ENCODE measurements at places on chromosomes 16 and 17.

DNA sequence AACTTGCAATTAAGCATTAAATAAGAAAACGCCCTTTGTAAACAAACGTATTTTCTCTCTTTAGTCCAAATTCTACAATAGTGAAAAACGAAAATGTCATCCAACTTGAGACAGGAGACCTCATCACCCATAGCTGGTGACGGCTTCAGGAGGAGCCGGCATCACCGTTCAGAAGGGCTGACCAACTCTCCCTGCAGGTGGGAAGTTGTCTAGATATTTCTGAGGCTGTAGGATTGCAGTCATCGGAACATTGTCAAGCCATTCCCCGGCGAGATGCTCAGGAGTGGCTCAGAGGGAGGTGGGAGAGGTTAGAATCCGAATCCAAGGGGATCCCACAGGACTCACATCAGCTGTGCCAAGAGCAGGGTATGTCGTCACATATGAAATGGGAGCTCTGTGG lies 76.7 kb downstream of the RBFOX3 start:
- DNase-seq, result no peak

DNA sequence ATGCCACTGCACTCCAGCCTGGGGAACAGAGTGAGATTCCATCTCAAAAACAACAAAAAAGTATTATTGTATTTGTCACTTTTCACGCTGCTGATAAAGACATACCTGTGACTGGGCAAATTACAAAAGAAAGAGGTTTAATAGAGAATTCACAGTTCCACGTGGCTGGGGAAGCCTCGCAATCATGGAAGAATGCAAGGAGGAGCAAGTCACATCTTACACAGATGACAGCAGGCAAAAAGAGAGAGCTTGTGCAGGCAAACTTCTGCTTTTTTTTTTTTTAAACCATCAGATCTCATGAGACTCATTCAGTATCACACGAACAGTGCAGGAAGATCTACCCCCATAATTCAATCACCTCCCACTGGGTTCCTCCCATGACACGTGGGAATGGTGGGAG lies 41.5 kb upstream of the ETV4 start:
- DNase-seq, result no peak

DNA sequence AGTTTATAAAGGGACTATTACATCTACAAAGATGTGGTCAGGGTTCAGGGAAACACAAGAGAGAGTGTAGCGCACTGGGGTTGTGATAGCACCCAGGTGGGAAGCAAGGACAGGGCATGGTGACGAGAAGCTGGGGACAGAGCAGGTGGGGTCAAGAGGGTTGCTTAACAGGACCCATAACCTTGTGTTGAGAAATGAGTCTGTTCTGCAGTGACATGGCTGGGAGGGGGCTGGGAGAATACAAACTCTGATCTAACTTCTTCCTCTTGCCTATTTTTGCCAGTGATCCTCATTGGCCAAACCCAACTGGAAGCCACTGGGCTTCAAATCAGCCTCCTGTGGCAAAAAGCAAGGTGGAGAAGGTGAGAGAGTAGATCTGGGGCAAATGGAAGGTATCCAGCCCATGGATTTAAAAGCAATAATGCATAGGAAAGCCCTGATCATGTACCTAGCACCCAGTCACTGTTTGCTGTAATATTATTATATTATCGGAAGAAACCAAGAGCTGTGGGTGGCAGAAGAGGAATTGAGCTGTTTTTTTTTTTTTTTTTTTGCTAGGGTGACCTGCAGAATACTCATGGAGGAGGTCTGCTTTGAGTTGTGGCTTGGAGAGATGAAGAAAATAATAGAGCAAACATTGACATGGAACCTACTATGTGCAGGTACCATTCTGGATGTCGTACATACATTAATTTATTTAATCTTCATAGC lies 76.9 kb upstream of the ZFHX3 start:
- DNase-seq, result no peak

GRCh38 chr17:55969562-55970324 lies 183.5 kb upstream of the ANKFN1 start:
- no peak for DNase-seq

DNA sequence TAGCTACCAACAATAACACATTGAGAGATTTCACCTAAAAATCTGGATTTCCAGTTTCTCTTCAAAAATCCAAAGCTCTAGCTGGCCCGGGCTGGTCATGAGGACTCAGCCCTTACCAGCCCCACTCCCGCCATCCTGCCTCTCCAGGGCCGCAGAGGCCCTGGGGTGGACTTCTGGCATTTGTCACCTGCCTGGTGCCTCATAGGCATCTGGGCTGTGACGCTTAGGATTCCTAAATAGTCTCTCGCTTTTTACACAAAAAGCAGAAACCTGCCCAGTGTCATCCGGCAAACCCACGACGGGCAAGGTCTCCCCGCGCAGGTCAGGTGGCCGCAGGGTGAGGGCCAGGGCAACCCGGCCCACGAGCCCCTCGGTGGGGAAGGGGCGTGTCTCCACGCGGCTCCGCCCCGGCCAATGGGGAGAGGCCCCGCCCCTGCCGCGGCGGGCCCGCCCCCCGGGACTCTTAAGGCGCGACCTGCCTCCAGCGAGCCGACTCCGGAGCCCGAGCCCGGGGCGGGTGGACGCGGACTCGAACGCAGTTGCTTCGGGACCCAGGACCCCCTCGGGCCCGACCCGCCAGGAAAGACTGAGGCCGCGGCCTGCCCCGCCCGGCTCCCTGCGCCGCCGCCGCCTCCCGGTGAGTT lies at the start of gene VASN:
Gene VASN (plus strand): TSS at position 492 of the 644 bp plus-strand sequence. CDS start 9,030 bp downstream, outside the sequence.
- peak; percentile 37 for DNase-seq

DNA sequence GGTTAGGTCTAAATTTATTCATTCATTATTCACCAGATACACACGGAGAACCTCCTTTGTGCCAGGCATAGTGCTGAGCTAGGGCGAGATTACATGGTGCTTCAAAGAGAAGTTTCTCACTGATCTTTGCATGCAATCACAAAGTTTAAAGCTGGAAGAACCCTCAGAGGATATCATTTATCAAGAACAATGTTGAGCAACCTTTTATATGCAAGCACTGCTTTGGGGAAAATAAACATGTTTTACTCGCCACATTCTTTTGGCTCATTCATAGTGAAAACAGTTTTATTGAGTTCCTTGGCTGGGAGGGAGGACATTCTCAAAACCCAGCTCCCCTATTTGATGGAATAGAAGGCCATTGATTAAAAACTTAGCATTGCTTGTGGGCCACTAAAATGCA lies 49.8 kb upstream of the XYLT1 start:
- DNase-seq, result no peak

- no peak for DNase-seq
Observed at GRCh38 chr17:14505606-14506005, 204.7 kb downstream of the HS3ST3B1 start.

DNA sequence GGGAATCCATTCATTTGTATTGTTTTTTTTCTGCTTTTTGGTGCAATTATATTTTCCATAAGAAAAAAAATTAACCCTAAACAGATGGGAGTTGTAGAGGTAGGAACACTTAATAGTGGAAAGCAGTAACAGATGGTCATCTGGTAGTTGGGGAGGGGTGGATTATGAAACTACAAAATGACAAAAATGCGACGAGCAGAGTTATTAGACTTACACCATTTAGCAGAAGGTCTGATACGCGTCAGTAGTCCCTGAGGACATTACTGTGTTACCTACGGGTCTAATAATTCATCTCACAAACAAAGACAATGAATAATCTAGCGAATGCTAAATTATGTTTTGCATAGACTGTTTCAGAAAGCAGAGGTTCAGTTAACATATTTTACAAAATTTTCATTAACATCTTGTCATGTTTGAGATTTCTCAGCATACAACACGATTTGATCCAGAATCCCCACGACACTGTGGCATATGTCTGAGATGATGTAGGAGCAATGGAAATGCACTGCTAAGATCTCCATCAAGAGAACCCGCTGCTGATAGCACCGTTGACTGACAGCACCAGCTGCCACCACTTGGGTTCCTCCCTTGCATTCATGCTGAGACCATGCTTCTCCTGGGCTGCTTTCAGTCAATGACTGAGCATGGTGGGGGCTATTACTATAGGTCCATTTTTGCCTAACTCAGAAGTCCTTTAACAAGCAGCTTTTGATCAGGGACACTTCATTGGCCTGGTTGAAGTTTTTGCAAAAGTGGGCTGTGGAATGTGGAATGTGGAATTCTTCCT lies 182.2 kb upstream of the CPHXL start:
- no peak for DNase-seq

- no peak for DNase-seq
Observed at GRCh38 chr17:76304226-76305134, 3.6 kb downstream of the QRICH2 start.

DNA sequence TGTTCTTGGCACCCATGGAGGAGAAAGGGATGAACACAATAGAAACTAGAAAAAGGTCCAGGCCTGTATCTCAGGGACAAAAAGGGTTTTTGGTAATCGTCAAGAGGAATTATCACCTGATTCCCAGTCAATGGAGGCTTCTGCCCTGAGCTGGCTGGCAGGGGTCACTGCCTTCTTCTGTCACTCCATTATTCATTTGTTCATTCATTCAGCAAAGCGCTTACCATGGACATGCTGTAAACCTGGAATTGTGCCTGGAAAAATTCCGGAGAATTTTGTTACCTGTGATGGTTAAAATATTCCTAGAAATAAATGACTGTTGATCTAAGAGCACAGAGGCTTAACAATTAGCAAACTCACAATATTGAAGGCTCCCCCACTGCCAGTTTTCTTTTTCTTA lies 212.3 kb downstream of the SHISA9 start:
- DNase-seq, result no peak

- no peak for DNase-seq
Observed at GRCh38 chr16:29315916-29316517, 90.5 kb downstream of the NPIPB11 start.

DNA sequence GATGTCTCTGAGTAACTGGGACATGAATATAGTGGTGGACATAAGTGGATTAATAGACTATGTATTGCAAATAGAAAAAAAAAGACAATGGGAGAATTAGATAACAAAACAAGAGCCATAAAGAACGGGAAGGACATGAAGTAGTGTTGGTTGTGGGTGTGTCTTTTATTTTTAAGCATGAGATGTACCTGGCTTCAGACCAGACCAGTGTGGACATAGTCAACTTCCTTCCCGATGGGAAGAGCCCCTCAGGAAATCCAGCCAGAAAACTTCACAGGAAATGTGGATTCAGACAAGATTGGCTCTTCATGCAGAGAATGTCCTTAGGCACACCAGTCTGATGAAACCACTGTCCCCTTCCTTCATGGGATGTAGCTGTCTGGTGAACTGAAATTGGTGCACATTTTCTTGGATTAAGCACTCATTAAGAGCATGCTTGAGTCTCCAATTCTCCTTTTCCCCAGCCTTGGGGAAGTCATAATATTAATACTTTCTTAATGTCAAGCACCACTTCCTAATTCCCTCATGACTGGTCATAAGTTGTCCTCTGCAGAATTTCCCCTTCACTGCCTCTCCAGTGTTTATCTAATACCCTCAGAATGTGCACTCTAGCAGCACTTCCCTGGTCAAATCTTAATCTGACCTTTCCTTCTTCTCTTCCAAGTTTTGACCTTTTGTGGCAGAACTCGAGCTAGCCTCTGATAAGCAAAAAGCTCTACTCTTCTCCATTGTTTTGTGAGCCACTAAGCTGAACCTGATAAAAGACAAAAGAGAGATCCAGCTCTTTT lies 350.6 kb upstream of the MAF start:
- no peak for DNase-seq

- DNase-seq, result no peak
Observed at GRCh38 chr17:27531469-27531961, 75.3 kb downstream of the KSR1 start.

- DNase-seq, result peak; percentile 22
Observed at GRCh38 chr17:35373984-35374765, 754 bp upstream of the SLFN11 start.

DNA sequence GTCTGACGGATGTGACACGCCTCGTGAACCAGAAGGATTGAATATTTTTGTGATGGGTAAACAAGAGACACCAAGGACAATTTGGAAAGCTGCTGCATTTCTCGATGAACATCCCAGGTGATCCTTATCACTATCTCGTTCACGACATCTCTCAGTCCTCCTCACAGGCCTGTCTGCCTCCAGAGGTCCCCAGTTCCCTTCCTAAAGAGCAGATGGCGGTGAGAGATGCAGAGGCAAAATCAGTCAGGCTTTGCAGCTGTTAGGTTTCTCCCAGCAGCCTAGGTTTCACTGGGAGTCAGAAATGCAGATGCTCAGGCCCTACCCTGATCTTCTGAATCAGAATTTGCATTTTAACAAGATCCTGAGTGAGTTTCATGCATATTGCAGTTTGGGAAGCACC lies 23.6 kb downstream of the SCPEP1 start:
- no peak for DNase-seq

DNA sequence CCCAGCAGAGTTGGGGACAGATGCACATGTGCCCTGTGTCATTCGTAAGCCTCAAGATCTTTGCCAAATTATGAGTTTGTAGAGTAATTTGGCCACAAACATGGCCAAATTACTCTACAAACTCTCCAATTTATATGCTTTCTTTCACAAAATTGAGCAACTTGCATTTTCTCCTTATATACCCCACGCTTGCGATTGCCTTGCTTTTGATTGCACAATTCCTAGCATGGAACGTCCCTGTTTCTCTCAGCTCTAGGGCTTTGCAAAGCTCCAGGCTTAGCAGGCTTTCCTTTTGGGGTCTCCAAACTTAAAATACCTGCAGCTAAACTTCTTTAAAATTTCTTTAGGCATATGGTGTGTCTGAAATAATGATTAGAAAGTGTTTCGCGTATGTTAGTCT lies 28.5 kb upstream of the MAF start:
- no peak for DNase-seq

- no peak for DNase-seq
Observed at GRCh38 chr17:34739386-34739785, 160.0 kb downstream of the TMEM132E start.

DNA sequence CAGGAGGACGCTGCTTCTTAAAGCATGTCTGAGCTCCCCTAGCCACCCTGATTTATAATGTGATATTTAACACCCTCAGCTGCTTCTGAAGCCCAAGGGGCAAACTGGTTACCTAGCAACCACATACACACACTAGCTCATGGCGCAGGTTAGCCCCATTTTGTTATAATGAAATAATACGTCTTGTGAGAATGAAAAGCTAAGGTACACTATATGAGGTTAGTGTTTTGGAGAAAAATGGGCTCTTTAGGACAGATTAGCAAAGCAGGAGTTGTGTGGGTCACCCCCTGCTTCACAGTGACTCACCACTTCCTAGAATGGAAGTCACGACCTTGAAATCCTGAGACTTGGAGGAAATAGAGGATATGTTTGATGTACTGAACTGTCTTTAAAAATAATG lies 404.8 kb upstream of the HSBP1 start:
- DNase-seq, result no peak

- no peak for DNase-seq
Observed at GRCh38 chr17:60704170-60704569, 26.5 kb downstream of the BCAS3 start.

GRCh38 chr16:89386306-89387185 lies 103.8 kb downstream of the ANKRD11 start:
- no peak for DNase-seq

All from activated T-helper 1 cell treated with anti-CD3 and anti-CD28 coated beads, Interleukin-2, amount 50 U/mL, for 16 hours (primary cell).